ENCODE measurements at places on chromosomes 12 and 14.

GRCh38 chr12:7439579-7440505, 4.1 kb downstream of the CD163L1 start:
- DNase-seq, result no peak

DNA sequence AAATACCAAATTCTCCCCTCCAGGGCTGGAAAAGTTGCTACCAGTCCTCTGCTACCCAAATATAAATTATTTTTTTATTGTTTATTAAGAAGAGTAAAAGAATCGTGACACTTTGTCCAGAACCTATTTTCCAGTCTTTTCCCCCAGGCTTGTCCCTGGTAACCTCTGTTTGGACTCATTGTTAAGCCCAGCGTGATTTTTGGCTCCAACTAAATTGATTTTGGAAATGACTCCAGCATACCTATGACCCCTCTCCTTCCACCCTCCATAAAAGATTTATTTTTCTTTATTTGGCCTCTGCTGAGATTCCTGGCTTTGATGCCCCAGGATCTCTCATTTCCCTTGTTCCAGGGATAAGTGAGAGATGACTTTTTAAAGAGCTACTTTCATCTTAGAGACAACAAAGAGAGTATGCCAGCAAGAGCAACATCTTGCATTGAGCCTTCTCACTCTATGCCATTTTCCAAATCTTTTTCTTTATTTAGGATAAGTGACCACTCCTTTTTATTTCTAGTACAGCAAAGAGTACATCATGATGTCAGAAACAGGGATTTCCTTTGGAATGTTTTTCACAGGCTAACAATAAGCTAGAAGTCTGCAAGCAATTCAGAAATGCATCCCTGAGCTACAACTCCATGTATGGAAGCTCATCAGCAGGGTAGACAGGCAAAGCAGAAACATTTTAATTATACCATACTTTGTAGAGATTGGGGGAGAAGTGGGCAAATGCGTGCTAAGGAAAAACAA, 75.8 kb downstream of the DAD1 start:
- DNase-seq, result no peak

GRCh38 chr12:28258998-28259397, 68.7 kb downstream of the CCDC91 start:
- DNase-seq, result no peak

DNA sequence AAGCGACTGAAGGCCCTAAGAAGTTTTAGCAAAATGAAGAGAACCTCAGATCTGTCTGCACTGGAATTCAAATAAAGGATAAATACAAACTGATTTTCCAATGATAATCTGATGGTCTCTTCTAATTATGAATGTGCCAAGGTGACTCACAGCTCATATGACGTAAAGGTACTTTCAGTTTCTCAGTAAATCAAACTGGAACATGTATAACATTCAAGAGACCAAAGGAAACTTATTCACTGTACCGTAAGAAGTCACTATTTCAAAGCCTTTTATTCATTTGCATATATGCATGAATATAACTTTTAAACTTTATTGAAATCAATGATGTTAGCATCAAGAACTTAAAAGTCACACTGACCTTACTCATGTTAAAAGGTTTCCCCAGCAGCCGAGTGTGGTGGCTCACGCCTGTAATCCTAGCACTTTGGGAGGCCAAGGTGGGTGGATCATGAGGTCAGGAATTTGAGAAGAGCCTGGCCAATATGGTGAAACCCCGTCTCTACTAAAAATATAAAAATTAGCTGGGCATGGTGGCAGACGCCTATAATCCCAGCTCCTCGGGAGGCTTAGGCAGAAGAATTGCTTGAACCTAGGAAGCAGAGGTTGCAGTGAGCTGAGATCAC, 52.2 kb downstream of the ATXN2 start:
- DNase-seq, result no peak

DNA sequence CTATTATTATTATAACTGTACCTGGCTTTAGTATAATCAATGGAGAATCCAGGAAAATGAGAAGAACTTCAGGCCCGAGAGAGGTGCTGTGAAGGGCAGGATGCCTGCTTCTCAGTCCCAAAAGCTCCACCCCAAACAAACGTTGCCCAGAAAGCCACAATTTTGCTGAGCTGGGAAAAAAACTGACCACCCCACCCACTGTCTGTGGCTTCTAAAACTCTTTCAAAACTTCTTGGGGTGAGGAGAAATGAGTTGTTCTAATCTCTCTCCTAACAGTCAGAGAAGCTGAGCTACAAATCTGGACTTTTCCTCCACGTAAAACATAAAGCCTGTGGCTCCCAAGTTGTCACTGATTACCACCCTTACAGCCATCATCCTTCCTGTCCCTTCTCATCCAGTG, 13.4 kb downstream of the VDR start:
- DNase-seq, result no peak

DNA sequence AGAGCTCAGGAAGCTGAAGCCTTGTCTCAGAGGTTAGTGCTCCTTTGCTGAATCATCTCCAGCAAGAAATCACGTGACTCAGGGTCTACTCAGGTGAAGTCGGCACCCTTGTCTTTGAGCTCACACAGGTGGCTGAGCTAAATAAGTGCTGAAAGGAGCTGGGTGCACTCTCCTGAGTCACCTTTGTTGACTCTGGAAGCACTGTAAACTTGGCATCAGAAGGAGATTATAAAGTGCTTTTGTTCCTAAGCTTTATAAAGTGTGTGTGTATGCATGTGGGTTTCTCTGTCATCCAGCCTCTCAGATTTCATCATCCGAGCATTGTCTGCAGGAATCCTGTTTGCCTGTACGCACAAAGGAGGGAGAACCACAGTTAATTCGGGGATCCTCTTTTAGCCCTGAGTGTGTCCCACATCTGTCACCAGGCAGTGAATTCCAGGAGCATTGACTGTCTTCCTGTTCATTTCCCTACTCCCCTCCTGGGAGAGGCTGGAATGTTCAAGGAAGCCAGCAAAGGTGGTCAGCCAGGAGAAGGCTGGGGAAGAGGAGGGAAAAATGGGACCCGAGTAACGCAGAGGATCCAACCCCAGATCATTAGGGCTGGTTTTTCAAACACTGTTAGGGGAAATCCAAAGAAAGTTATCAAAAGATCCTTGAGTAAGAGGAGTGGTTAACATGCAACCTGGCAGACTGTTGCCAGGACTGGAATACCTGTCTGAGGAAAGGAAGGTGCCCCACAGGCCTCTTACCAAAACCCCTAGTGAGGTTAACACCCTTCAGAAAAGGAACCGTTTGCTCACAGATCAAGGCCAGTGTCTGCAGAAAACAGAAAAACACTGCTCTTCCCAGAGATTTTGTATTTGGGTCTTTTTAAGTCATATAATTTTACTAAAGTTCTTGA, 157.5 kb upstream of the HIF1A start:
- DNase-seq, result no peak

- DNase-seq, result no peak
Observed at GRCh38 chr14:69667938-69668335, 56.5 kb downstream of the SUSD6 start.

GRCh38 chr12:31866523-31866922, 92.7 kb upstream of the RESF1 start:
- DNase-seq, result no peak

DNA sequence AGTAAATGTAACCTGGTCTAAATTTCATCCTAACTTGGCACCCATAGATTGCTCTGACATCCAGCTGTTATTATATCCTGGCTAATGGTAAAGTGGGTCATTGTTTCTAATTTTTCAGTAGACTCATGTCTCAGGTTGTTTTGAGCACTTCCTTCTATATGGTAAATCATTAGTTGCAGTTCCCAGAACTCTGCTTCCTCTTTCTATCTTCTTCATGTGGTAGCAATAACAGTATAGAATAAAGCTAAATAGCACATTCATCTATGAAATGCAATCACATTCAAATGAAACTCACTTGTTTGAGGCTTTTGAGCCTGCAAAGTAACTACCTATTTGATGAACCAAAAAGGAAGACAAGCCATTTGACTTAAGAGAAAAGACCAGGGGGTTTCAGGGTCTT, 65.1 kb upstream of the GZMB start:
- no peak for DNase-seq

Measured in foreskin melanocyte (primary cell).